Activated CD4-positive, CD25-positive, alpha-beta regulatory T cell treated with anti-CD3 and anti-CD28 coated beads, Interleukin-2, amount 50 U/mL, for 72 hours (primary cell): ENCODE measurements at places on chromosomes 5 and 9.
A peak's percentile ranks its signal among the peaks of the same experiment; 100 is the strongest.

GRCh38 chr5:37836592-37837413 lies 3.0 kb downstream of the GDNF start:
- DNase-seq = no peak

DNA sequence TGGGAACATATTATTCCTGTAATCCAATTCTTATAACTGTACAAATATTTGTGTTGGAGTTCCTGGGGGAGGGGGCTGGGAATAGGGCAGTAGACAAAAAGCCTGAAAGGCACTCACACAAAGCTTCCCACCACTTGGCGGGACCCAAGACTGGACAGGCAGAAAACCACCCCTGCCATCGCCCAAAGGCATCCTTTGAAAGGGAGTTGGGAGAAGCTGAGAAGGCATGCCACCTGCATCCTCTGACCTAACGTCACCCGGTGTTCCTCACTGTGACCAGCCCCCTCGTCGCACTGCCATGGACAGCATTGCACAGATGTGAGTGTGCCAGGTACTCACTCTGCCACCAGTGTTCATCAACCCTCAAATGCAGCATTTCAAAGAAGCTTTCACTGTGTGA lies 80.6 kb upstream of the SMIM23 start:
- DNase-seq = no peak

DNA sequence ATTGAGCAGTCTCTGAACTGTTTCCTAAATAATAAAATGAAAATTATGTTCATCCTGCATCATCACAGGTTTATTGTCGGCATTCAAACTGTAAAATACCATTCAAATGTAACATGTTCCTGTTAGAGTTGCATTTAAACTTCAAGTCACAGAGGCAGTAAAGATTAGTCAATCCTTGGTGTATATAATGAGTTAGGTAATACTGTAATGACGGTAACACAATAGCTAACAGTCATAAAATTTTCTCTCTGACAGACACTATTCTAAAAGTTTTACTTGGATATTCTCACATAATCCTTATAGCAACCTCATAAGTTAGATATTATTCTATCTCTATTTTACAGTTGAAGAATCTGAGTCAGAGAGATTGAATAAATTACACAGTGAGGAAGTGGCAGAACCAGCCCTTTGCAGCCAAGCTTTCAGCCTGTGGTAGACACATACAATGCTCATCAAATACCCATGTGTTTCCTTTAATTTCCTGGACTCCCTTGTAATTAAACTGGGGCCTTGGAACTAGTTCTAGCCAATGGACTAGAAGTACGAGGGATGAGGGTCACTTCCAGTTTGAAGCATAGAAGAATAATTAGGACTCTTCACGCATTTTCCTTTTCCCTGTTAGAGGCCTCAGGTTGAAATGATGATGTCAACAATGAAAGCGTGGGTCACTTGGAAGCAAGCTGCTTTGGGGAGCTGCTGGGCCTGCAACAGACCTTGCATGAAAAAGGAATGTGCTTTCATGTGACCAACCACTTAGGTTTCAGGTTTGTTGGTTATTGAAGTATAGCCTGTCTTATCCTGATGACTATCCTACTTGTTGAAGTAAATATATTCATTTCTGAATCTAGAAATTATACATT lies 12.3 kb upstream of the CAST start:
- DNase-seq = no peak

DNA sequence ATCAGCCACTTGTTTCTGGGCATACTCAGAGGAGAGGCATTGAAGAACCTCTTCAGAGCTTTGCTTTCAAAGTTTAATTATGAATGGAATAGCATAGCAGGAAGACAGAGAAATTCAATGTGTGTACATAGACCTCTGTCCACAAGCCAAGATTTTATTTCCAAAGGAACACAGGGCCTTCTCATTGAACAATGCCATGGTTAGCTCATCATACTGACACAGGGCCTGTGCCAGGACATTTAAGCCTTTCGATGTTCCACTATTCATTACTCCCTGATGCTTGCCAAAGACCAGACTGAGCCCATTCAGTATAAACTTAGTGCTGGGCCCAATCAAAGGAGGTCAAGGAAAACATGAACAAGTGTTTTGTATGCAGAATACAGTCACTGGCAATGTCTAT lies 280.8 kb downstream of the FBXL17 start:
- DNase-seq = no peak

DNA sequence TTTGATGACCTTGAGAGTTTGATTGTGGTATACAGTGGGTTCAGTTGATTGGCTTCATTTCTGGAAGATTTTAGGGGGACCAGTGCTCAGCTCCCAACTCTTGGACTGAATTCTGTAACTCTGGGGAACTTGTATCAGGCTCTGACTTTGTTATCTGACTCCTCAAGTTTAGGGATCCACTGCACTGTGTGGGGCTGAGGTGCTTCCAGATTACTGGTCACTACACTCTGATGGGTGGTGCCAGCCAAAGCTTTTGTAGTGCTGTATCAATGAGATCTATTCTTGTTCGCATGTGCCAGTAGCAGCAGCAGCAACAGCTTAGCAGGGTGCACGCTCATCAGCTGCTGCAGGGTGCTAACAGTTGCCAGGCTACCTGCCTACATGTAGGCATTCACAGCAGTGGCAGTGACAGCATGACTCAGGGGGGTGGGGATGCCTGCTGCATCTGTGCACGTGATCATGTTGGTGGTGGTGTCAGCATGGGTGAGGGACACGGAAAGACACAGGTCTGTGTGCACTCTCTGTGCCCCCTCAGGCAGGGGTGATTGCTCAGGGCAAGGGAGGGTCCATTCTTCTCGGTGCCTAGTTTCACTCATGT lies 438.8 kb upstream of the SEMA6A start:
- no peak for DNase-seq

DNA sequence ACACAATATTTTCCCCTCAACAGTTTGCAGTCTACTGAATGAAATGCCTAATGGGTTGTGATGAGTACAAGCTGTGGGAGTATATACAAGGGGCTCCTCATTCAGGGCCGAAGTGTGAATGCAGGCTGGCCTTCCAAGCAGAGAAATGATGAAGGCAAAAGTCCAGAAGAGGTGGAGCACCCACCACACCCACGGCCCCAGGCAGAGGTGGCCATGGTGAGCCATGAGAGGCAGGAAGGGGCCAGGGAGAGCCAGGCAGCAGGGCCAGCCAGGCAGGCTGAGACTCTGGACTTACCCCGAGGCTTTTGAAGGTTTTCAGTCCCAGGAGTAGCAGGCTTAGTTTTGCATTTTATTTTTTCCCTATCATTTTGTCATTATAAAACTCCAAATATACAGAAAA lies 218.1 kb downstream of the AUH start:
- DNase-seq = no peak

DNA sequence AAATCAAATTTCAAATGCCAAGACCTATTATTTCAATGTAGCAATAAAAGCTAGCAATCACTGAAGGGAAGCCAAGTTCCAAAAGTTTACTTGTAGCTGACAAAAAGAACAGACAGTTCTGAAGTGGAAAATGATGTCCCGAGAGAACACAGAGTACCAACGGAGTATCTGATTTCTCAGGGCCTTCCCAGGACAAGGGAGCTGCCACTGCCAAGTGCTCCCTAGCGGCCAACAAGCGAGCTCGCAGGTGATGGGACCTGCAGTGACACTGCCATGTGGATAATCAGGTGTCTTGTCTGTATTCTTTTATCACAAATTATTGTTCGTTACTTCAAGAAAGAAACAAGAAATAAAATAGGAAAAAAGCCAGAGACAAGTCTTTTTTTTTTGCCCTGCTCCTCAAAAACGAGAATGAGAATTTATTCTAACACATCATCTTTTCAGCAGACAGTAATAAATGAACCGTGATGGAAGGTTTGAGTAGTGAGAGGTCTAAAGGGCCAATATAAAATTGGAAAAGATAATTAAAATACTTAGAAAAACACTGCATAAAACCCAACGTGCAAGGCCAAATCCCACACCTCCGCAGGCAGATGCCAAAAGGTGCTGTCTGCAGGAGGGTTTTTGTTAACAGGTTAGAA lies 159.4 kb downstream of the MYO10 start:
- DNase-seq = no peak

GRCh38 chr9:107489144-107489673 lies 360 bp downstream of the KLF4 start:
- DNase-seq = no peak

GRCh38 chr5:134127376-134127861 lies 12.9 kb downstream of the TCF7 start:
- DNase-seq = no peak

GRCh38 chr5:73797132-73797510 lies 171.1 kb downstream of the ARHGEF28 start:
- no peak for DNase-seq

- DNase-seq = no peak
These were observed 162.5 kb upstream of the GAS1 start for GRCh38 chr9:87109851-87110250.

DNA sequence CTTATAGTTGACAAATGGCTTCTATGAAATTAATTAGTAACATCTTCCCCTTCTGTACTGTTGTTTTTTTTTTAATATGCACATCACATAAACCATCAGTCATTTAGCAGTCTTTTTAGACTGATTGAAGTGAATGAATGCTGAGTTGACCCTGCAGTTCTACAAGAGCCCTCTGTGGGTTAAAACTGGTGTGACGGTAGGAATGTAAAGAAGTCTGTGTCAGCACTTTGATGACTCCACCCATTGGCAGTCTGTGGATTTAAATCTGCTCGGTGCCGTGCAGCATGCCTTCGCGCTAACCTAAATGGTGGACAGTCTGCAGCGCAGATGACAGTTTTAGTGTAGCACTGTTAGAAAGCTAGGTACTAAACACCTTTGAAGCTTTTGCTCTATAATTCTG lies 3.1 kb downstream of the GTF3C4 start:
- DNase-seq = no peak

DNA sequence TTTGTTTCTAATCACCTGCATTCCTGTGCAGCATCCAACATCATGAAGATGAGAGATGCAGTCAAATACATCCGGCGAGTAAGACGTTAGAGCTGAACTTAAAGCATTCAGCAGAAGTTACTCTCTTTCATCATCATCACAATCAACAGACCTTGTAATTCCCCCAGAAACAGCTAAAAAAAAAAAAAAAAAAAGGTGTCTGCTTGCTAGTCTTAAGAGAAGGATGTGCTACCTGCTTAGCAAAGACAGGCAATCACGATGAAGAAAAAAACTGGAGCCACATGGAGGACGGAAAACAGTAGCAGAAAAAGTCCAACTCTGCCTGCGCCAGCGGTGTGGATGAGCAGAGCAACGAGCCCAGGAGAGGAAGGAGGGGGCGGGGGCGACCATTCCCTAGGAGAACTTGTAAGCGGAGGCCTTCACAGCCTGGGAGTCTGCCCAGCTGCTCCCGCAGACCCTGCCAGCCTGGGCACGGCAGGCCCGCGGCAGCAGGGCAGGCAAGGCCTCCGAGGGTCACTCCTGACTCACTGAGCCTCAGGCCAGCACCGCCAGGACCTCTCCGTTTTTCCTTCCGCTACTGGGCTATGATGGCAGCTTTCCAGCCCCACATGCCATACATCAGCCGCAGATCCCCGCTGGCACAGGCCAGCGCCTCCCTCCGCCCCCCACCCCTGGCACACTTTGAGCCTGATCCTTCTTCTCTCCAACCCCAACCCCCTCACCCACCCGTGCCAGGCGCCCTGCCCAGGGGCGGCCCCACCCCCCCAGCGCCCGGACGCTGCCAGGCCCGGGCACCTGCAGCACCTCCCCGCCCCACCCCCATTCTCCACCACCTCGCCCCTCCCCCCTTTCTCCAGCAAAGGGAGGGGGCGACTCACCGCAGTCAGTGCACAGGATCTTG lies 1.4 kb downstream of the NRG2 start:
- DNase-seq = no peak

DNA sequence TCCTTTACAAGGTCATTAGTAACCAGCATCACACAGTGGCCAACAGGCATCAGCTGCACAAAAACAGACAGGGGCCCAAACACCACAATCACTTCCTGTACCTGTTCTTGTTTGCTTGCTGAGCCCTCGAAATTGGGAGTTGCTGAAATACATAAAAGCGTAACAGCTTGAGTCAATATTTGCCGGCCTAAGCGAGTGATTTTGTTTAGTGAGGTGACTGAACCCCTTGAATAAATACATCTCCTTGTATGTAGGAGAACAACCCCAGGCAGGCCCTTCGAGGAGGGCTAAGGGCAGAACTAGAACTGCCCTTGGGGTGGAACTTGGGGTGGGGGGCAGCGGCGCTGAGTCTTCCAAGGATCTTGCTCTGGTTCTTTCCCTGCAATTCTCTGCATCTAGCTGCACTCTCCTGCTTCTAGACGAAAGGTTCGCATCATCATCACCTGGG lies 502.5 kb downstream of the RASEF start:
- DNase-seq = no peak

GRCh38 chr9:14958989-14959388 lies 48.8 kb upstream of the FREM1 start:
- DNase-seq = no peak

- DNase-seq = no peak
These were observed 14.3 kb downstream of the GTF3C5 start for GRCh38 chr9:133045132-133045531.

DNA sequence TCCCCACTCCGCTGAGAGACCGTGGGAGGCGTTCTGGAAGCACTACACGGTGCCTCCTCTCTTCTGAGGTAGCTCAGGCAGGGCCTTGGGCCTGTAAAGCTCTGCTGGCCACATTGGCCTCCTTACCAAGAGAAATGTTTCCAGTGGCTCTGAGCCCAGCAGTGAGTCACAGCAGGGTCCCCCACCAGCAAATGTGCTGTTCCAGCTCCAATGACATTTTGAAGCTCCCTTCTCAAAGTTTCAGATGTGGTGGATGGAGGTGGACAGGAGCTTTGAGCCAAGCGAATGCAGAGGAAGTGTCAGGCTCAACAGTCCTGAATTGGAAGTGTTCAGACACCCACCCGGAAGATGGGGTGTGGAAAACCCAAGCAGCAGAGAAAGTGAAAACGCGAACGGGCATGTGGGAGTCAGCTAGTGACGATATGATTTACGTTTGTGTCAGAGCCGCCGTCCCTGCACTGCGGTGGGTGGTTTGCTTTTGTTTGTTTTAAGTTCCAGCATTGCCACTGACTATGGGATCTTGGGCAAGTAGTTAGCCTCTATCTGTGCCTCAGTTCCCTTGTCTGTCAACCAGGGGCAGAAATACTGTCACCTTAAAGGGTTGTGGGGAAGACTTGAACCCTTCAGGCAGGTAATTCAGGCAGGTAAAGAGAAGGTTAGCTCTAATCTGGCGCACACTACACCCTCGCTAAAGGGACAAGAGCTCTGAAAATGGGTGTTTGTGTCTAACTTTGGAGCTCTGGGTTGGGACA lies 38.2 kb downstream of the C5orf15 start:
- peak; percentile 45 for DNase-seq

DNA sequence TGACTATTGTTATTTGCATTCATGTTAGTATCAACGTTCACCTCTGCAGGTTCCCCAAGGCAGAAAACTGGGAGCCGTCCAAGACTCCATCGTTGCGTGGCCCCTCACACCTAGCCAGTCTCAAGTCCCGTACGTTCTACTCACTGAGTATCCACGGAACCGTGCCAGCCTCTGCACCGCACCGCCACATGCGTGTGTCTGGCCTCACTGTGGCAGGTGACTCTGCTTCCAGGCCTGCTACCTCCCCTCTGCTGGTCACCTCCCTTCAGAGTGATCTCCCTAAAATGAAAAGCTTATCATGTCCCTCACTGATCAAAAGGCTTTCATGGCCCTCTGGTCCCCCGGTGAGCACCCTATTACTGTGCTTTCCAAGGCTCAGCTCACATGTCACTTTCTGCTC lies 108.1 kb downstream of the GABBR2 start:
- no peak for DNase-seq
